Fibroblast of skin of left quadriceps (primary cell): ENCODE measurements at places on chromosomes 2 and 18.

GRCh38 chr2:99825630-99826029, 316.8 kb downstream of the AFF3 start:
- DNase-seq, result no peak

DNA sequence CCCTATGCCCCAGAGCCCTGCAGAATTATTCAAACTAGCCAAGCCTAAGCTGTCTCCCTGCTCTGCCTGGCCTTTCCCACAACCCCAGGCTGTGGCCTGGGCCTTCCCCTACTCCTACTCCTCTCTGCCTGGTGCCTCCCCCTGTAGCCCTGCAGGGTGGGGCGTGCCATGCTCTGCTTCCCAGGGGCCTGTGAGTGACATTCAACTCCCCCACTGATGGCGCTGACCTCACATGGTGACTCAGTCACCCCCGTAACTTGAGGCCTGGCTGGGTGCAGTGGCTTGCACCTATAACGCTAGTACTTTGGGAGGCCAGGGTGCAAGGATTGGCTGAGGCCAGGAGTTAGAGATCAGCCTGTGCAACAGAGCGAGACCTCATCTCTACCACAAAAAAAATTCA, 60.6 kb downstream of the KIF1A start:
- DNase-seq, result no peak

GRCh38 chr18:62738639-62739038, 23.3 kb downstream of the PHLPP1 start:
- no peak for DNase-seq

GRCh38 chr2:167181688-167182087, 293.4 kb downstream of the XIRP2 start:
- DNase-seq, result no peak

DNA sequence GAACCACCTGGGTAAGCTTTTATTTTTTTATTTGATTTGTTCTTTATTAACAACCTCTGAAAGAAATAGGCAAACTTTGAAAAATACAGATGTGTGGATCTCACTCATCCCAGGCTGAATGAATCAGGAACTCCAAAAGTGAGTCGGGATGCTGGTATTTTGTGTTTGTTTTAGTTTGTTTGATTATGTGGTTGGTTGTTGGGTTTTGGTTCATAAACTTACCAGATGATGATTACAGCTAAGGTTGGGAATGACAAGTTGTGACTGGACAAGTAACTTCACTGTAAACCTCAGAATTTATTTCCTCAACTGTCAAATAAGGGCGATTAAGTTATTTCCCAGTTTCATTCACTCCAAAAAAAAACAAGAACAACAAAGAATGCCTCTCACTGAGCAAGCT, 80.5 kb upstream of the KIF5C start:
- peak; percentile 47 for DNase-seq

DNA sequence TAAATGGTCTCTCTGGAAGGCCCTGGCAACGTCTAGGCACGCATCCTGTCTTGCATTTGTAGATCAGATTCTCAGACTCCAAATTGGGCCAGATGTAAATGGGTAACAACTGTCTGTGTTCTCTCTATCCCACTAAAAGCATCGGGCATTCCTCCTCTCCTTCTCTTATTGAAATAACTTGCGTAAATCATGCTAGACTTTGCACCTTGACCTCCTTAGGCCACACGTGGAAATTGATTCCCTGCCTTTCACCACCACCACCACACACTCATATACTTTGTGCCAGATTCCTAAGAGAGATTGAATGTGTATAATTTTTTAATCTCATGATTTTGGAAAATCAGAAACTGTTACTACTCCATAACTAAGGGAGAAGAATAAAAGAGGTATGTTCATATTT, 21.3 kb downstream of the MAPRE3 start:
- no peak for DNase-seq

DNA sequence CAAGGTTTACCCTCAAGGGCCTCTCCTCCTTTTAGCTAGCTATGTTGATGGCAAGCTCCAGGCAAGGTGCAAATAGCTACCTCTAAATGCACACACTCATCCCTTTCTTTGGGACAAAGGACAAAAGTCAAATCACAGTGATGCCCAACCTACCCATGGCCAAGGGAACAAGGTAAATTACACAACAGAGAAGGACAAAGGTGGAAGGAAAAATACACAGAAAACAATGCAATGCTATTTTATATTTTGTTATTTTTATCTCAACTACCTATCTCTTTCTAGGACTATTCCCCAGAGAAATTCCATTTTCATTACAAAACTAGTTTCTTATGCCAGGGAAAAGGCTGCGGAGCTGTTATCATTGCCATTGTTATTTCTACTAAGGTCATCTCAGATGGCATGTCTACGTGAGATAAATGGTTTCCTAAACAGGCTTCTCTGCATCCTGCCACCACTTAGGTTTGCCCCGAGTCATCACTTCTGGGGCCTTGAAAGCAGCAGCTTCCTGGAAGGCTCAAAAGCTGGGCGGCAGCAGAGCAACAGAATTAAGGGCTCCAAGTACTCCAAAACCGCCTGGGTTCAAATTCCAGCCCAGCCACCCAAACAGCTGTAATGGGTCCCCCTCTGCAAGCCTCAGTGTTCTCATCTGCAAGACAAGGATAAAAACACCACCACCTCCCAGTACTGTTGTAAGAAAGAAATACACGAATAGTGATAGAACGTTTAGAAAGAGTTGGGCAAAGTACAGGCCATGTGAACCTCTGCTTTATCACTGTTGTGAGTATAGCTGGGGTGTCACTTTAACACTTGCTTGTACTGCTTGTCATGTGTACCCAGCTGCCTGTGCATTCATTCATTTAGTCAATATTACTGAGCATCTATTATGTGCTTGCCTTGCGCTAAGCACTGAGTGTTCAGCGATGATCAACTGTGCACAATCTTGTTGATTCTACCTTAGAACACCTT, 20.9 kb downstream of the BCL2 start:
- no peak for DNase-seq

- DNase-seq, result no peak
These were observed 8.2 kb downstream of the RALBP1 start for GRCh38 chr18:9483526-9483925.

DNA sequence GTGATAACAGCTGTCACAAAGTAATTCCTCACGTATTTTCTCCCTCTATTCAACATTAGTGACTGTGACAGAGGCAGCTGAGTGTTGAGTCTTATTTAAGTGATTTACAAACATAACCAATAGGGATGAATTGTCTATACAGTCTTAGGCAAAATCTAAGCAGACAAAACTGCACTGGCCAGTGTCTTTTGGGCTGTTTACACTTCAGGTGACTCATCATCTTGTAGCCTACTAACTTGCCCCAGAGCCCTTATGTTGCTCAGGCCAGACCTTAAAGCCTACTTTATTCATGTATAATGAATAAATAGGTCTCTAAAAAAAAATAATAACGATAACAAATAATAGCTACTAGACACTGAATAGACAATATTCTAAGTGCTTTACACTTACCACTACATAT, 17.2 kb downstream of the THOC1 start:
- no peak for DNase-seq

- DNase-seq, result no peak
These were observed 108.7 kb downstream of the NCKAP5 start for GRCh38 chr2:133459590-133459989.

GRCh38 chr2:97936199-97936598, 59.5 kb downstream of the TMEM131 start:
- no peak for DNase-seq

DNA sequence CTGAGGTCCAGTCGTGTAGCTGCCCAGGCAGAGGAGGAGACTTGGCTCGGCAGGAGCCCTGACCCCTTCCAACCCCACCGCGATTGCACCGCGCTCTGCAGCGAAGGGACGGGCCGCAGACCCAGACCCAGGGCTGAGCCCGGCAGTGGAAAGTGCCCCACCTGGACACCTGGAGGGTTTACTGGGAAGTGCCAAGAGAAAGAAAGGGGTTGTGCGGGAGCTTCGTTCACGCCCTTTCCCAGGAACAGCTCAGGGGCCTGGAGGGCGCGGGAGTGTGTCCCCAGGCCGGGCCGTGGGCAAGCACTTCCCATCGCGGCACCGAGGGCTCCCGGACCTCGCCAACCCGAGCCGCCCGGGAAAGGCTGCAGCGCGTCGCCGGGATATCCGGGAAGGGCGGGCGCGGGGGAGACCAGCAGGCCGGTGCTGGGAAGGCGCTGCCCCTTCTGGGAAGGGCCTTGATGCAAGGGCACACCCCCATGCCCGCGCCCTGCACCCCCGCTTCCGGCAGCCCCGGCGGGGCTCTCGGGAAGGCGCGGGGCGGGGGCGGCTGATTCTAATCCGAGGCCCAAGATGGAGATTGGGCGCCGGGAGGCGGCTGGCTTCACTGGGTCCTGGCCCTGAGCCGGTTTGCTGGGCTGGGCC, 36.1 kb upstream of the MRPL33 start:
- no peak for DNase-seq

GRCh38 chr2:38700881-38701458, 35.1 kb downstream of the GALM start:
- no peak for DNase-seq
